ENCODE measurements at places on chromosomes 5 and 9.

DNA sequence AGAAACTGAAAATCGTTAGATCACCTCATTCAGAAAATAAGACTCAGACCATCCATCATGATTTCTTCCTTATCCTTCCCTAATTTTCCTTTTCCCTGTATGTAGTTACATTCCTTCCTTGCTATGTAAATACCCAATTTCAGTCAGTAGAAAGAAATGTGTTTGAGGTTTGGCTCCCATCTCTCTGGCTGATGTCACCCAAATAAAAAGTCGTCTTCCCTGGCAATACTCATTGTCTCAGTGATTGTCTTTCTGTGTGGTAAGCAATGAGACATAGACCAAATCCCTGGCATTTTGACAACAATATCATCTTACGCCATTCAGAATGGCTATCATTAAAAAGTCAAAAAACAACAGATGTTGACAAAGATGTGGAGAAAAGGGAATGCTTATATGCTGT is 303.9 kb upstream of the EDIL3 start:
- DNase-seq: no peak

DNA sequence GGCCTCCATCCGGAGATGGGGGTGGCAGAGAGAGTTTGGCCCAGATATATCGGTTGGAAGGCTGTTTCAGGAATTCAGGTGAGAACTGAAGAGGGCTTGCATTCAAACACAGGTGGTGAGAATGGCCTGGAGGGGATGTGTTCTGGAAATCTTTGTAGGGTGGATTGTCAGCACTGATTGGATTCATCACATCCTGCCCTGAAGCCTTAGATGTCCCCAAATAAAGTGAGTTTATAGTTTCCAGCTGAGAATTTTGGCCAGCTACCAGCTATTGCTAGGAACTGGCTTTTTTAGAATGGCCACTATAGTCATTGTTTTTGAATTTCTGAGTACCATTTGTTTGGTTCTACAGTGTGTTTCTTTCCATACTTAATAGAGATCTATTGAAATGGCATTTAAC is 46.1 kb upstream of the ANKH start:
- no peak for DNase-seq

- DNase-seq: no peak
Measured at GRCh38 chr9:3848445-3849114, 322.8 kb upstream of the RFX3 start.

DNA sequence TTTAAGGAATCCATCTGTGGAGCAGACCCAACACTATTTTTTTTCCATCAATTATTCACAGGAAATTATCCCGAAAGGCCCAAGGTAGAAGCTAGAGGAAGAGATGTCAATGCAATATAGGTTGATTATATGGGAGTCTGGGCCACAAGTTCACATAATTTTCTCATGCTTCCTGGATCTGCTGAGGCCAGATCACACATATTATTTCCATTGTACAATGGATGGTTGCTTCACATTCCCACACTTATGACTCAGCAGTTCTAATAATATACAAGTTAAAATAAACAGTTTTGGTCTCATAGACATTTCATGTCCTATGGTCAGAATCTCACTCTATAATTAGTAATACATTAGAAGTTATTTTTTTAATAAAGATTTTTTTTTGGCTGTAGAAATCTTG is 66.0 kb upstream of the PTPRD start:
- no peak for DNase-seq

DNA sequence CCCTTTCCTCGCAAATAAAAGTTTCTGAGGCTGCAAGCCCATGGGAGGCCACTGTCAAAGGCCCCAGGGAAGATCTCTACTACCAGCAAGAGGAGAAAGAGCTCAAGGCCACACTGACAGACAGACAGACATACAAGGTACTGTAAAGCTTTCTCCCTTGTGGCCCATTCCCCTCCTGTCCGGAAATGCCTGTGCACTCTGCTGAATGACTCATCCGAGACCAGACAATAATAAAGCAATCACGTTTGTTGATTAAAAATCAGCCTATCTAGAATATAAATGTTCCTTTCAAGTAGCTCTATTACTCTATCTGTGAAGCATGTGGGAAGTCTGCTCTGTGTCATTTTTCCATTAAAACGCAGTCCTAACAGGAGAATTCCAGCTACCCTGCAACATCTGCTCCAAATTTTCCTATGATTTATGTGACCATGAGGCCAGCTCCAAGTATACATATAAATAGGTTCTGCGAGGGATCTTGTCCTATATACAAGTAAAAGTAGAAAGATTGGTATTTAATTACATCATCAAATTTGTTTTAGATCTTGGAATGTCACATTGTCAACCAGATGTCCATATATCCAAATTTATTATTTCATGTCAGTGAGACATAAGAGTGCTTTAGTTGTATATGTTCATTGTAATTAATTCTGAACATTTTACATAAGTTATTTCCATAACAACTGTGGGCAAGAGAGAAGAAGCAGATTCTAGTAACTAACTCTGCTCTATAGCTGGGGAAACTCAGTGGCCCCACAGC is 34.7 kb upstream of the TGFBI start:
- DNase-seq: no peak

DNA sequence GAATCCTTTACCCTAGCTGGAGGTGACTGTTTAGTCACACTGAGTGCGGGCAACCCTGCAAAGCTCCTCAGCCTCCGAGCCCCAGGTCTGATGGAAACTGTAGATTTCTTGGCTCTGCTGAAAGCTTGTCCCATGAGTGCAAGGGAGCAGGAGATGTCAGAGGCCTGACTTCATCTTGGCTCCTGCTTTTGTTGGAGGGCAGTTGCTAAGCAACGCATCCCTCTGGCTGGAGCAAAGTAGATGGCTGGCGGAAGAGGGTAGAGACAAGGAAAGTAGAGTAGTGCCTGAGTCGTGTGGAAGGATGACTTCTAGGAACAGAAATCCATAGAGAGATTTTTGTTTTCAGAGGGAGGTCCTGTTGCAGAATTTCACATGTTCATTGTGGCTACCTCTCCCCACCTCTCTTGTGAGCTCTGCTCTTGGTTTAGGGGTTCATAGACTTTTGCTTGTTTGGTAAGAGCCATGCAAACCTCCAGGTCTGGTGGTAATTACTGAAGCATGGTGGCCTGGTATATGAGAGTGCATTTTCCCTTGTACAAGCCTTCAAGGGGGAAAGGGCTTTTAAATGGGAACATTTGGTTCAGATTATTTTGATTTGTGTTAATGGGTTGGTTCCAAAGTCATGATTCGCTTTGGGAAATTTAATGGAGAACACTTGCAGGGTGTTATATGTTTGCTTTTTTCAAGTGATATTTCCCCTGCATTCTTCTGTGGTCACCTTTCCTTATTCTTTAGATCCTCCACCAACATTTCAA is 71.5 kb downstream of the ARHGAP26 start:
- no peak for DNase-seq

DNA sequence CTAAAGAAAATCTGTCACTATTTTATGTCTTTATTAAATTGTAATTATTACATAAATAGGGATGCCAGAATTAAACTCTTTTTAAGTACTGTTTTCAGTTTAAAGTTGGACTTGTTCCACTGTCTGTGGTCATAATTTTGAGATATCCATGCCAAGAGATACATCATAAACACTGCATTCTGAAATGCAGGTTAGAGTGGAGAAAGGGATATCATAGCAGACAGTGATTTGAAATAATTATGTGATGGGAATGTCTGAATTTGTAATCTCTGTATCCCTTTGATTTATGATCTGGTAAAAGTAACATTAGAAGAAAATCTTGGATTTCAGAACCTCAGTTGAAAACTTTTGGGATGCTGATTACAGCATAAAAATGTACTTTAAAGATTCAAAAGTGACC is 222.1 kb downstream of the GOLPH3 start:
- DNase-seq: no peak

- no peak for DNase-seq
Measured at GRCh38 chr9:95771556-95772246, 103.8 kb upstream of the ERCC6L2 start.

GRCh38 chr9:122832194-122832593 is 3.8 kb upstream of the PDCL start:
- DNase-seq: no peak

DNA sequence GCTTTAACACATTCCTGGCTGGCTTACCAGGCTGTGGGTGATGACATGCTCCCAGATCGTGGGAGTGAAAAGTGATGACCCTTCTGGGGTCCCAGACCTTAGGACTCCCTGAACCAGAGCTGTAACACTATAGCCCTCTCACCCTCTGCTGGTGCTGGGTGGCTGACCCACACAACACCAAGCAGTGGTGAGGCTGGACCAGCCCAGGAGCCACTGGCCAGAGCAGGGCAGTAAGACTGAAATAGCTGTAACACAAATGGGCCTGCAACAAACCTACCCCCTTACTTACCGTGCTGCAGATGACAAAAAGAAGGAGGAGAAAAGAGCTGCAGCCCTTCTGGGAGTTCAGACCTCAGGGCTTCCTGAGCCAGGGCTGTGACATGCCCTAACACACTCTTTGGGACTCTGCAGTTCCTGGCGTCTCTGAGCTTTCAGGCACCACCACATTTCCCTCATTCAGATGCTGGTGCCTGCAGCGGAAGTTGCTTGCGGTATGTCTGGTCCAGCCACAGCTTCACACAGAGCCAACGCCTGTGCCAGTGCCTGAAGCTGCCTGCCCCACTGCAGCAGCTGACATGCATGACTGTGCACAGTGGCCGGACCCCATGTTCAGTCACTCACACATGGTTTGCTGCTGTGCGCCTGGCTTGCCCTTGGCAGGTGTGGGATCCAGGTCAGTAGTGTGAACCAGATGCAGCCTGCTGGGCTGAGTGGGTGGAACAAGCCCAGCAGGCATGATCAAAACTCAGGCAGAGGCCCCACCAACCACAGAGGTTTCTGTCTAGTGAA is 1247.4 kb downstream of the EFNA5 start:
- no peak for DNase-seq

DNA sequence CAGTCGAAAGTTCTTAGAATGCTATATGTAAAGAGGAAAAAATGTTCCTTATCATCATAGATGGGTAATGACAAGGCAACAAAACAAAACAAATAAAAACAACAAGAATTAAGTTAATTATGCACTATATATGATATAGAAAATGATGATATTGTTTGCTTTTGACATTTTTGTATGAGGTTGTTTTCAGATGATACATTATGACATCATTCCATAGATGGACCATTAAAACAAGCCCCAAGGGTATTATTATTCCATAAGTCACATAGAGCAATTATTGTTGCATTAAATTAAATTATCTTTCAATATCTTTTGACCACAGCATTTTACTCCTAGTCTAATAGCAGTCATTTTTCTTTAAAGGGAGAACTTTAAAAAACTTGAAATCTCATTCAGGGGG is 56.5 kb upstream of the RICTOR start:
- no peak for DNase-seq

- DNase-seq: no peak
Measured at GRCh38 chr5:159319832-159320231, 10.5 kb downstream of the IL12B start.

GRCh38 chr5:178155065-178155464 is 1.4 kb upstream of the NHP2 start:
- DNase-seq: no peak

GRCh38 chr5:143889986-143890385 is 78.0 kb downstream of the HMHB1 start:
- DNase-seq: no peak

DNA sequence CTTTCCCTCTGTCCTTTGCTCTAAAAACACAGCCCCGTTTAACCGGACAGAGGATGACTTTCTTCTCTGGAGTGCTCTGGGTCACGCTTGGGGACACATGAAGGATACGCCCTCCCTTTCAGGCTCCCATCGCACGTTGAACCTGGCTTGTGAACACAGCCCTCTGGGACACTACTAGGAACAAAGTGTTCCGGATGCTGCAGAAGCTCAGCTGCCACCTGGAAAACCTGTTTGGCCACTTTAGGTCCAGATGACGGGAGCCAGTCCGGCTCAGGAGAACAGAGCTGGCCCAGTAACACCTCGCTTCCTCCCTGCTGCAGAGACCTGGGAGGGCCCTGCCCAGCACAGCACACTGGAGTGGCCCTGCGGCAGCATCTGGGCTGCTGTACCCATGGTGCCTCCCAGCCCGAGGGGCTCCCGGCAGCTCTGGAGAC is 60.1 kb downstream of the GADD45G start:
- DNase-seq: no peak

- no peak for DNase-seq
Measured at GRCh38 chr9:114476891-114477469, 28.3 kb downstream of the WHRN start.

- DNase-seq: no peak
Measured at GRCh38 chr9:18056269-18056992, 417.5 kb upstream of the ADAMTSL1 start.

DNA sequence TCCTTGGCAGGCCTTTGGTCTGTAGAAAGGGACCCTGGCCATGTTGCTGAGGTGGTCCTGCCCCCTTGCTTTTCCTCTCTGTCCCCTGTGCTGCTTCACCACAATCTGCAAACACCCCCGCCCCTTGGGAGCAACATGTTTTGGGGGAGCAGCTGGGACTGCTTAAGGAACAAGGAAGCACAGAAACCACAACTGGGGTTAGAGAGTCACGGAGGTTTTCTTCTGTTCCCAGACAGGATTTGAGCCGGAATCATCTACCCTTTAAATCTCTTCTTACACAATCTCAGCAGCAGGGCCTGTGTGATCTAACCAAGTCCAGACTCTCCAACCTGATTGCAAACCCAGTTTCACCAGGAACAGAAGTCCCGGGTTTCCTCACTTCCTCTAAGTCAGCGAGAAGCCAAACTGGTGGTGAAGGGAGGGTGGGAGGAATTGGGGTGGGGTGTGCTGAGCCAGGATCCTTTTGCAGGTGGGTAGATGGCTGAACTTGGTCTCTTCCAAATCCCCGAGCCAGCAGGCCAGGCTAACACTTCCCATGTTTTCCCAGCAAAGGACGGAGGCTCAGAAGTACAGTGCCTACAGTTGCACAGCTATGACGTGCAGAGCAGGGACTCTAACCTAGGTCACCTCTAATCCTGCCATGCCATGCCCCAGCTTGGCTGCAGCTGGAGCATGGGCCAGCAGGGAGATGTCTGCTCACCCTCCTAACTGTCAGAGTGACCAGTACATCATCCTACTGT is 25.0 kb downstream of the SH3PXD2B start:
- DNase-seq: no peak

DNA sequence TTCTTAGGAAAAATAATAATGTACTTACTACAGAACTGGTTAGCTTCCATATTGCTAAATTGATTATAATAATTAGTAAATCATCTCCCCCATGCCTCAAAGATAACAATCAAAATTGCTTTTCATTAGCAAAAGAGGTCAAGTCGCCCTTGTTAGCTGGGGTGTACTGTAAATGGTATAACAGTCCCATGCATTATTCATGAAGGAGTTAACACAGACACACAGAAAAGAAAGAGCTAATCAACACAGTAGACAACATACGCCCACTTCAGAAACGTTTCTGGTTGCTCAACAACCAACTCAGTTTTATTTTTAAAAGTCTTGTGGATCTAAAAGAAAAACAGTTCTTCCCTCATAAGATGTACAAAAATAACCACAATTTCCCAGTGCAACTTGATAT is 100.2 kb downstream of the MPDZ start:
- no peak for DNase-seq

Data from nucleus accumbens (tissue), 56 donors.